NCI-H1105 (cell line): ENCODE measurements at places on chromosomes 1 and 21.

- no peak for DNase-seq
These were observed 1.7 kb downstream of the S100A1 start for GRCh38 chr1:153629971-153630370.

DNA sequence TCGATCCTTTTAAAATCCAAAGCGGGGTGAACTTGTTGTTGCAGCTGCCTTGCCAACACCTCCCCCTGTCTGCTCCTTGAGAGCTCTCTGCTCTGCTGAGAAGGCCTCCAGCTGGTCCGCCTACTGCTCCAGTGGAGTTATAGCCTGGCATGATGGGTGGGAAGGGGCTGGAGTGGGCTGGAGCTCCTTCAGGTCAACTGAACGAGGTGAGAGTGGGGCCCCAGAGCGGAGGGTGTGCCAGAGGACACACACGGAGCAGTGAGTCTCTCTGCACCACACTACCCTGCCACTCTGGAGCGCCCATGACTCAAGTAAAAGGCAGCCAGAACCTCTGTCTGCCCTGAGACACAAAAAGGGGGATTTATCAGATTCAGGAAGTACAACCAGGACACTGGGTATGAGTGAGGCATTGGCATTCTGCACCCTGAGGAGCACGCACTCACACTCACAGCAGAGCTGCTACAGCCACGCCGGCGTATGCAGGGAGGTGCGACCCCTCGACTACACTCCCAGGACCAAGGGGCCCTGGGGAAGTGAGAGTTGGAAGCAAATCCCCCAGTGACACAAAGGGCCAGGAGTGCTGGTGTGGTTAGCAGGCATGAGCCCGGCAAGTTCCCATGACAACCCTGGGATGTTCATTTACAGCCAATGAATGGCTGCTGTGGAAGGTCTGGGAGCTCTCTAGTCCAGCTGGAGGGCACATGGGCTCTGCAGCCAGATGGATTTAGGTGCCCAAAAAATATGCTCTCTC lies 28.0 kb upstream of the EVA1B start:
- DNase-seq, result no peak

GRCh38 chr1:154941333-154942013 lies 5.0 kb upstream of the PMVK start:
- no peak for DNase-seq

DNA sequence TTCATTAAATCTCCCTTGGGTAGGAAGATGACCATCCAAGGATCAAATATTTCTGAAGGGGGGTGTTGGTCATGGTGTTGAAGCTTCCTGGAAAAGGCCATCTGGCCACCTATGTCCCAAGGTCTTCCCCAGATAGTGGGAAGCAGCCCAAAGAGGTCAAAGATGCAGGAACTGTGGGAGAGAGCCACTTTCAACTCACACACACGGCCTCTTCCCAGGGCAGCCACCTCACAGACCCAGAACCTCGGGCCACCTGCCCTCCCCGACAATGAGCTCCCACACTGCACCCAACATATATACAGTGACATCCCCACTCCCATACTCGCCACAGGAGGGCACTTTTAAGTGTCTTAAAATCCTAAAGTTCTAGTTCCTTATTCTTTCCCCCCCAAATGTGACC lies 164.5 kb upstream of the ETV3 start:
- no peak for DNase-seq

DNA sequence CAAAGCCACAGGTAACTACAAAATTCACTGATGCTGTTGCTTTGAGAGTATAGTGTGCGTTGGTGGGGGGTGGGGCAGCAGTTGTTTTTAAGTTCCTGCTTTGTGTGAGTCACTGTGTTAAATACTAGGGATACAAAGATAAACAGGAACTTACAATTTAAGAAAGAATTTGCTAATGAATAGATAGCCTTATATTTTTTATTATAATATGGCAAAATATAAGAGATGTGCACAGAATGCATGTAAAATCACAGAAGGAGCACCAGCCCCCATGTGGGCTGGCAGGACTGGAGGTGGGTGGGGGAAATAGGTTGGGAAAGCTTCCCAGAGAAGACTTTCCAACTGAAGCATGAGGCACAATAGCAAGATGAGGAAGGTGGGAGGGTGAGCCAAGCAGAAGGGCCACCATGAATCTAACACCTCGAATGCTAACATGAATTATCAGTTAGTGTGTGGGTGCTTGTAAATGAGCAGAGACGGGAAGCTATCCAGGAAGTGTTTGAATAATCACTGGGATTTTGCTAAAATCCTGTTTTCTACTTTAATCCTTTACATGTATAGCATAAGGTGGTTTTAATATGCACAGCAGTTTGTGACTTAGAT lies 57.0 kb upstream of the RAVER2 start:
- no peak for DNase-seq

DNA sequence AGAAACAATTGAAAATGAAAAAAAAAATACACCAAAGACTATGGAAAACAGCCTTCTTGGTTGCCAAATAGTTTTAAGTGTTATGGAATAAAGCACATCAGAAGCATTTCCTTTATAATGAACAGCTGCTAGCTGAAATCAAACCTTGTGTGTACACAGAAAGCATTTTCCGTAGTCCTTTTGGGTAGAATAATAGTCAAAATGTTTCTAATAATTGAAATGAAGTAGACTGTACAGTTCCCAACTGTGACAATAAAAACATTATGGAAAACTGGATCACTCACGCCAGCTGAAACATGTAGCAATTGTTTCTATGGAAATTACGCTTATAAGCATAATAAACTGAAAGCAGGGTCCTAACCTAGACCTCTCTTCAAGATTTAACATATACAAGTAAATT lies 856.3 kb upstream of the B3GALT2 start:
- DNase-seq, result no peak

GRCh38 chr1:153769221-153769620 lies 6.0 kb upstream of the SLC27A3 start:
- no peak for DNase-seq

- peak; percentile 49 for DNase-seq
These were observed 29.0 kb downstream of the TRIM62 start for GRCh38 chr1:33152685-33153432.

DNA sequence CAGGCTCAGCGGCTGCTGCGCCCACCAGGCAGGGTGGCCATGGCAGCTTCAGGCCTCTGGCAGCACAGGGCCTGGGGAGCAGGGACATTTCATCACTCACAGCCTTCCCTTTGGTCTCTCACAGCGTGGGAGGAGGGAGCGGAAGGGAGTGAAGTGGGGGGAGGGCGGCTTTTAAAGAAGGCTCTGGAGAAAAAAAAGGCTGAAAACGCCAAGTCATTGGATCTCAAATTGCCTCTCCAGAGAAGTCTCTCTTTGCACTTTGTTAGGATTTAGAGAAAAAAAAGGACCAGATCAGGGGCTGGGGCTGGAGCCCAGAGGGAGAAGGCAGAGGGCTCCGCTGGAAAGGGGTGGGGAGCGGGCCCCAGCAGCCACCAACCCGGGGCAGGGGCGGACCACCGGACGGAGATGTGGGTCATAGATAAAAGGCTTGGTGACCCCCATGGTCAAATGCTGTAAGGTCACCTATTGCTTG lies 209.9 kb downstream of the GRIK3 start:
- DNase-seq, result no peak

- peak; percentile 18 for DNase-seq
These were observed 3.9 kb upstream of the CLSTN1 start for GRCh38 chr1:9827558-9828185.

GRCh38 chr1:61352845-61353435 lies 270.6 kb downstream of the NFIA start:
- no peak for DNase-seq

DNA sequence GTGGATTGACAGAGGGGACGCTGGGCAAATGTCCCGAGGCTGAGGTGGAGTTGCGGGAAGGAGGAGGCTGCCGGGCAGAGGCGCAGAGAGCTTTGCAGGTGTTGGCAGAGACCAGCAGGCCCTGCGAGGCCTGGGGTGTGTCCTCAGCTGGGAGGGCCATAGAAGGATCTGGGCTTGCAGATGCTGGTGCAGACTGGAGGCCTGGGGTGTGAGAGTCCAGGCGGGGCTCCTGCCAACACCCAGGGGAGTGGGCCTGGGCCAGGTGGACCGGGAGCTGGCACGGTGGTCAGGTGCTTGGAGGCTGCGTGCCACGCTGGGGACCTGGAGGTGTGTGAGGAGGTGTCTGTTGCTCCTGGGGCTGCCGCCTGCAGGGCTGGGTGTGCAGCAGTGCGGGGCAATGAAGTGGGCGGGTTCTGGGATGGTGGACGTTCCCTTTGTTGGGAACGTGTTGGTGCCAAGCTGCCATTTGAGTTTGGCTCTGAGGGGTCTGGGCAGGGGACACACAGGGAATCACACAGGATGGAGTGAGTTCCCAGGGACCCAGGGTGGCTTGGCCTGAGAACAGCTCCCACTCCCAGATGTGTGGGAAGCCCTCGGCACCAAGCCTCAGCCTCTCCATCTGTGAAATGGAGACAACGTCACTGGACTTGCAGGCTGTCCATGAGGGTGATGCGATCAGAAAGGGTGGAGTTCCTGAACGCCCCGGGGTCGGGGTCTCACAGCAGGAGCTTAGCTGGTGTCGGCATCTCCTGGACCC lies 39.9 kb upstream of the POFUT2 start:
- DNase-seq, result no peak

- no peak for DNase-seq
These were observed 61.4 kb upstream of the HMCN1 start for GRCh38 chr1:185672719-185673360.

GRCh38 chr1:214264196-214264595 lies 16.8 kb upstream of the SMYD2 start:
- no peak for DNase-seq

DNA sequence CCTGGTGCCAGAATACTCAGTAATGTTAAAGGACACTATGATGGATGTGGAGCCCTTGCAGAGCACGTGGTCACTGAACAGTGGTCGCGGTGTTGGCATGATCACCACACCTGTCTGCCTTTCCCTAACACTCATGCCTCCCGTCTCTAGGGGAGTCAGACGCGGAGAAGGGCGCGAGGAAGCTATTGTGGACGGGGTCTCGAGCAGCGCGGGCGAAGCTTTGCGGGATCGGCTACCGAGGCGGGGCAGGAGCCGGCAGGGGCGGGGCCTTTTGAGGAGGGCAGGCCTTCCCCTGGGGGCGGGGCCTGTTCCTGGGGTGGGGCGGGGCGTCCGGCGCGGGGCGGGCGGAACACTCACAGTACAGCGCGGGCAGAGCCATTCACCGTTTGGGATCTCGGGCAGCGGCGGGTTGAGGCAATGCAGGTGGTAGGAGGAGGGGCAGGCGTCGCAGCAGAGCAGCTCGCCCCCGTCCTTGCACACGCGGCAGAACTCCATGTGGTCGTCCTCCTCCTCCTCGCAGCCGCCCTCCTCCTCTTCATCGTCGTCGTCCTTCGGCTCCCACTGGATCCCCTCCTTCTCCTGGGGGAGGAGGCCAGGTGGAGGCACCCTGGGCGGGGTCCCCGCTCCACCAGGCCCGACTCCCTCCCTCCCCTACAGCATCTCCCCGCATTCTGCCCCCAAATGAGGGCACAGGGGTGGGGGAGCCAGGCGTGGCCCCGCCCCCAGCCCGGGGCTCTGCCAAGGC lies 31.5 kb downstream of the CHD5 start:
- peak; percentile 84 for DNase-seq

DNA sequence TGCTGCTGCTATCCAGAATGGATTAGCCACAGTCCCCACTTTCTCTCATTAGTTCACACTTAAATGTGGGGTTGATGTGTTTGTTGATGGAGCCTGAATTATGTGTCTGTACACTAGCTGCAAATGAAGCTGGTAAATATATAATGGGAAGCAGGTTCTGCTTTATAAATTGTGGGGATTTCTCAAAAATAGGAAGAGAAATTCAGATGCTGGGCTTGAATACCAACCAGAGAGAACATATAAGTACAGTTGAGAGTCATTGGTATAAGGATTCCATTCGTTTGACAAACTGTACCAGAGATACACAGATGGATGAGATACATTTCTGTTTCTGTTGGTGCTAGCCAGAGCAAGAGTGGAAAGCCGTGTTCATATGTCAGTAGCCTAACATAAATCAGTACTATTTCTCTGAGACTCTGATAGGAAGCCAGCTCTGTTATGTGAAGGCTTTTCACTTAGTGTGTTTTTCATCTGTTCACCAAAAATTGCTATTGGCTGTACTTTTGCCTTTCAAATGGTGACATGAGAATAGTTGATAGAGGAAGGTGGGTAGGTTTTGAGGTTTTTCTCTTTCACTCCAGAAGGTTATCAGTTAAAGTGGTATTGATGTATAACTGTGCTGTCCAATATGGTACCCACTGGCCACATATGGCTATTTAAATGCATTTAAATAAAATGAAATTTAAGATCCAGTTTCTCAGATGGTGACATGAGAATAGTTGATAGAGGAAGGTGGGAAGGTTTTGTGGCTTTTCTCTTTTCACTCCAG lies 15.6 kb downstream of the SMG7 start:
- no peak for DNase-seq

DNA sequence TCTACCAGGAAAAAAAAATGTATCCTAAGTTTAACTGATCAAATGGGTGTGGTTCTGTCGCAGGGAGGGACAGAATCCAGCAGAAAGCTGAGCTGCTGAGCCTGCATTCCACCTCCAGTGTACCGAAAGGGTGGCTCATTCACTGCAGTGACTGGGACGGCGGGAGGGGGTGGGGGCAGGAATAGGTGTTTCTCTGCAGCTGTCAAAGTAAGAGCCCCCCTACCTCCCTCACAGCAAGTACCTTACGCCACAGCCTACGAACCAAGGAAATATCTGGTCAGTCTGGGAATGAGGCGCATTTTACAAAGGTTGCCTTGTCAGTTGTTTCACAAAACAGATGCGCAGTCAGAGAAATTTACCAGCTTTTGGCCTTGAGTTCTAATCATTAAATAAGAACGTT lies 1.7 kb downstream of the S100B start:
- no peak for DNase-seq

- no peak for DNase-seq
These were observed 3.4 kb upstream of the C1orf53 start for GRCh38 chr1:197899037-197899436.

GRCh38 chr1:59243550-59243949 lies 53.3 kb upstream of the FGGY start:
- DNase-seq, result no peak

- DNase-seq, result no peak
These were observed 74.1 kb downstream of the ADARB1 start for GRCh38 chr21:45148316-45148990.

DNA sequence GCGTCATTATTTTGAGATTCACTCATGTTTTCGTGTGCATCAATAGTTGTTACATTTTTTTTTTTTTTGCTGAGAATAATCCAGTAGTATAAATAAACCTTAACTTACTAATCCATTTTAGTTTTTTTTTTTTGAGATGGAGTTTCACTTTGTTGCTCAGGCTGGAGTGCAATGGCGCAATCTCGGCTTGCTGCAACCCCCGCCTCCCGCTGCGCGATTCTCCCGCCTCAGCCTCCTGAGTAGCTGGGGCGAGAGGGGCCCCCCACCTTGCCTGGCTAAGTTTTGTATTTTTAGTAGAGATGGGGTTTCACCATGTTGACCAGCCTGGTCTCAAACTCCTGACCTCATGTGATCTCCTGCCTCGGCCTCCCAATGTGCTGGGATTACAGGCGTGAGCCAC lies 66.0 kb downstream of the CTH start:
- DNase-seq, result no peak

GRCh38 chr1:26786437-26787380 lies 1.0 kb upstream of the PIGV start:
- DNase-seq, result no peak

GRCh38 chr1:40248412-40248811 lies 675 bp downstream of the TMCO2 start:
- no peak for DNase-seq
